ENCODE measurements at places on chromosomes 3 and 15.
A peak's percentile ranks its signal among the peaks of the same experiment; 100 is the strongest.

- no peak for DNase-seq
These were observed 49.9 kb downstream of the P3H2 start for GRCh38 chr3:190070622-190071347.

GRCh38 chr3:30142946-30143345, 463.5 kb upstream of the TGFBR2 start:
- DNase-seq: no peak

- no peak for DNase-seq
These were observed 11.5 kb upstream of the TFG start for GRCh38 chr3:100697723-100698285.

GRCh38 chr3:128588147-128588546, 62.5 kb downstream of the RPN1 start:
- DNase-seq: no peak

DNA sequence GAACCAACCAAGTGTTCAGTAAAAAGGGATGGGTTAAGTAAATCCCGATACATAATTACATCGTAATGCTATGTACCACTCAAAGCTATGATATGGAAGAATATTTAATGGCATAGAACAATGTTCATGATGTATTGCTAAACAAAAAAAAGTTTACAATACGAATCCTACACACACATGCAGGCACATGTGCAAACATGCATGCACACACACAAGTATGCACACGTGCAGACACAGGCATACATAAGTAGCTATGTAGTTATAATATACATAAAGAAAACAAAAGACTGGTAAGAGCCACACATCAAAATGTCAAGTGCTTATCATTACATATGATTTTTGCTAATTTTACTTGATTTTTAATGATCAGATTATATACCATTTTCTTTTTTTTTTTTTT, 74.2 kb downstream of the ARRDC4 start:
- no peak for DNase-seq

DNA sequence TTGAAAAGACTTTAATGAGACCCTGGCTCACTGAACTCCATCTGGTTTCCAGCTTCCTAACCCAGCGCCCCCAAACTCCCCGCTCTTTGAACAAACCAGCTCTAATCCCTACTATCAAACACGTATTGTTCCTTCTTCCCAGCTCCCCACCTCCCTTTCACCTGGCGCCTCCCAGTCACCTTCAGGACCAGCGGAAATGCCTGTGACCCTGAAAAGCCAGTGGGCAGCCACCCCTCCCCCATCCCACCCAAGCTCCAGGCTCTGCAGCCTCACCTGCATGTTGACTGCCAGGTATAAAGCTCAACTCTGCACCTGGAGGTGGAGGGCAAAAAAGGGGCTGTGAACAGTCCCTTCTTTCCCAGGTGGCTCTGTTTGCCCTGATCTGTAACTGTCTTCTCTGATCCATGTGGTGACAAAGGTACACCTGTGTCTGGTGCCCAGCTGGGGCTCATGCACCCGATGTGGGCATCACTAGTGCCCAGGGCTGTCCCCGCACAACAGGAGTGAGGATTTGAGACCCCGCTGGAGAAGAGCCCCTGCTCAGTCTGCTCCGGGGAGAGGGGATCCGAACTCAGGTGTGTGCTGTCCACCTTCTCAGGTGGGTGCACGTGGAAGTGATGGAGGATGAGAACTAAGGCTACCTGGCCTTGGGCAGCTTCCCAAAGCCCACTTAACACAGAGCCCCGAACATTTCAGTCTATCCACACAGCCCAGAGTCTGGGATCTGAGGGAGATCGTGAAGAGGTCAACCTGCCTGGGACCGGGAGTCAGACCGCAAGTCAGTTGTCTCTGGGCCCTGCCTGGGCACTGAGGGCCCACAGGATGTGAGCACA, 128.9 kb downstream of the NSMCE3 start:
- DNase-seq: peak; percentile 51

DNA sequence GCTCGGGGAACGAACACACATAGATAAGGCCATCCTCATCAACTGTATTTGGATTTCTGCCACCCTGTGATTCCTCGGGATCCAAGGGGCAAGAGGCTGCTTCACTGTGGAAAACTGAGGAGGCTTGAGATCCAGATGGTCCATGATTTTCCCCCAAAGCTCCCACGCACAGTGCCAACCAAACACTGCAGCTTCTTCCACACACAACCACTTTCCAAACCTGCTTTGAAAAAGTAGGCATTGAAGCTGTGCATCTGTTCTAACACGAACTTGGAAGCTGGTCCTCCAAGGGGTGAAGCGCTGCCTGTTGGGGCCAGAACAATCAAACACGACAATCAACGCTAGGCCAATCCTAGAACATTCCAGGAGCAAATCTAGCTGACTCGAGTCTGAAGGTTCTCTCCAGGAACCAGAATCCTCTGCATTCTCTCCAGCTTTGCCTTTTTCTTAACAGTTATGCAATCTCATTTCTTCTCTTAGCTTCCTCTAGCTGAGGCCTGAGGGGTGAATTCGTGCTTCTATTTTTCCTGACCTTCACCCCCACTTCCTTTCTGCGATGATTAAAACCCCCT, 104.4 kb downstream of the LRRK1 start:
- peak; percentile 17 for DNase-seq

DNA sequence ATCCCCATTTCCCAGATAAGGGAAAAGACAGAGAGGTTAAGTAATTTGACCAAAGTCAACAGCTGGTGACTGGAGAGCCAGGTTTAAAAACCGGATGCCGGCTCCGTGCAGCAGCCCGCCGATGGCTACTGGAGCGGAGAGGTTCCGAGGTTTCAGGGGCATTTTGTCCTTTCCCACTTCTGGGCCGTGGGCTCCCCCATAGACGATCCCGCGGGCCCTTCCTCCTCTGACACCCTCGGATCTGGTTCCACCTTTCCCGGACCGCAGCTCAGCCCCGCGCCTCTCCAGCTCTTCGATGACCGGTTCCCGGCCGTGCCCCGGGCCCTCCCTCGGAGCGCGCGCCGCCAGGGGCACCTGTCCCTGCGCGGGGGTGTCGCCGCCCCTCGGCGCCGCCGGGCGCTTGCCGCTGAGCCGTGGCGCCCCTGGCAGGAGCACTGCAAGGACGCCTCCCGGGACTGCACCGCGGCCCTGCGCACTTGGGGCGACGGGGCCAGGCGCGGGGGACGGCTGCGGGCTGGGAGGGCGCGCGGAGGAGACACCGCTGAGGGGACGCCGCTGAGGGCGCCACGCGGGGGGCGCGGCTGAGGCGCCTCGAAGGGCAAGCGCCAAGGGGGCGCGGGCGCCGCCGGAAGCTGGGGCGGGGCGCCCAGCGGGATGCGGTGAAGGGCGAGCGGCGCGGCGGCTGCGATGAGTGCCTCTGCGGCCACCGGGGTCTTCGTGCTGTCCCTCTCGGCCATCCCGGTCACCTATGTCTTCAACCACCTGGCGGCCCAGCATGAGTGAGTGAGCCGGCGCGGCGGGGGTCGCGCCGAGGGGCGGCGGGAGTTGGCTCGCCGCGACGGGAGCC, at the start of gene TM6SF1:
TM6SF1 (plus strand) TSS at position 652 of the 847 bp plus-strand sequence; CDS start at position 688, 36 bp downstream.
- DNase-seq: peak; percentile 61

GRCh38 chr3:45753095-45753494, 43.2 kb downstream of the SLC6A20 start:
- DNase-seq: no peak

DNA sequence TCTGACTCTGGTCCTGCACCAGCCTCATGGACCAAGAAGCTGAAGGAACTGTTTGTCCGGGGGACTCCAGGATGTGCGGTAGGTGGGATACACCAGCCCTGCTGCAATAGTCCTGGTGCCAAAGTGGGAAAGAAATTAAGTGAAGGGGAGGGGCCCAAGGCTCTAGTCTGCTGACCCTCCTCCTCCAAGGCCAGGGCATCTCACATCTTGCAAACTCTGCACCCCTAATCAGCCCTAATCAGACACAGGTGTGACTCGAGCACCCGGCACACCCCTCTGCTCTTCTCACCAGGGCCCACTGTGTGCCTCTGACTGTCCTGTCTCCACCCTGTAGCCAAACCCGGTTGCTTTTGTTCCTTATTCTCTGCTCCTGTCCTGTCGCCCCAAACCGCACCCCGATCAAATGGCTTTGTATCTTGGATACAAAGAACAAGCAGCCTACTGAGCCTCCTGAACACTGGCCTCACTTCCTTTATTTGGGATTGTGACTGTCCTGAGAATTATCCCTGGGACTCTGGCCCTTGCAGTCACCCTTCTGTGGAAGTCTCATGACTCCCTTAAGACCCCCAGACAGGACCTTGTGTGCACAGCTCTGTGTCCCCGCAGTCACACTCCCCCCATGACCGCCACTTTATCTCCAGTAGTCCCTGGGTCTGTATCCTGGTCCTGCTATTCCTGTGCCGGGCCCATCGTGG, 26.7 kb upstream of the SLC41A3 start:
- peak; percentile 26 for DNase-seq

GRCh38 chr3:55406696-55407425, 80.2 kb downstream of the WNT5A start:
- DNase-seq: no peak

GRCh38 chr3:43175541-43175940, 69.7 kb upstream of the POMGNT2 start:
- no peak for DNase-seq

- DNase-seq: peak; percentile 61
These were observed 163.3 kb downstream of the AKAP13 start for GRCh38 chr15:85543741-85544155.

DNA sequence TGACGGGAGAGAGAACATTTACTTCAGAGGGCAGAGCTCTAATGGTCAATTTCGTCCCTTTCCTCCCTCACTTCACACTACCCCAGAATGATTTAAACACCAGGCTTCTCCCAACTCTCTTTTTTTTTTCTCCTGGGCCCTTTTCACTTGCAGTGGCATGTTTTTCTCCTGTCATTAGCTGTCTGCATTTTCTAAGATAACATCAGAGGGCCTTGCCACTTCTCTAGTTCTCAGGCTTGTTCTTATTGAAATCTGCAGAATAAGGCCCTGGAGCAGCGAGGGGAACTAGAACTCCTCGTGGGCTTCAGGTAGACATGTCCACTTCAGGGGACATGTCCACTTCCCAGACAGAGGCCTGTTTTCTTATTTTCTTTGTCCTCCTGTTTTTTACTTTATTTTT, 514.4 kb upstream of the TBL1XR1 start:
- no peak for DNase-seq

DNA sequence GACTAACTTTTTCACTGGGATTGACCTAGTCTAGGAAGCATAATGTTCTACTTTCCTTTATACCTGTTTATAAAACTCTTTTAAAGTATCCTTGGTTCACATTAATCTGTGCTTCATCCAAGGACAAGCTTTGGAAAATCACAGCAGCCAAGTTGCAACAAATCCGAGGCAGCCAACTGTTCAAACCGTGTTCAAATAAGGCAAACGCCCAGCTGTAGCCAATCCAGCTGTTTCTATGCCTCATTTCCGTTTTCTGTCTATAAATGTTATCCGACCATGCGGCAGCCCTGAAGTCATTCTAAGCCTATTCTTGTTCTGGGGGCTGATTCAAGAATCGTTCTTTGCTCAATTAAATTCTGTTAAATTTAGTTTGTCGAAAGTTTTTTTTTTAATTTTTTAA, 78.3 kb downstream of the FMN1 start:
- no peak for DNase-seq

GRCh38 chr3:129313665-129314385, 35.2 kb downstream of the HMCES start:
- peak; percentile 64 for DNase-seq

DNA sequence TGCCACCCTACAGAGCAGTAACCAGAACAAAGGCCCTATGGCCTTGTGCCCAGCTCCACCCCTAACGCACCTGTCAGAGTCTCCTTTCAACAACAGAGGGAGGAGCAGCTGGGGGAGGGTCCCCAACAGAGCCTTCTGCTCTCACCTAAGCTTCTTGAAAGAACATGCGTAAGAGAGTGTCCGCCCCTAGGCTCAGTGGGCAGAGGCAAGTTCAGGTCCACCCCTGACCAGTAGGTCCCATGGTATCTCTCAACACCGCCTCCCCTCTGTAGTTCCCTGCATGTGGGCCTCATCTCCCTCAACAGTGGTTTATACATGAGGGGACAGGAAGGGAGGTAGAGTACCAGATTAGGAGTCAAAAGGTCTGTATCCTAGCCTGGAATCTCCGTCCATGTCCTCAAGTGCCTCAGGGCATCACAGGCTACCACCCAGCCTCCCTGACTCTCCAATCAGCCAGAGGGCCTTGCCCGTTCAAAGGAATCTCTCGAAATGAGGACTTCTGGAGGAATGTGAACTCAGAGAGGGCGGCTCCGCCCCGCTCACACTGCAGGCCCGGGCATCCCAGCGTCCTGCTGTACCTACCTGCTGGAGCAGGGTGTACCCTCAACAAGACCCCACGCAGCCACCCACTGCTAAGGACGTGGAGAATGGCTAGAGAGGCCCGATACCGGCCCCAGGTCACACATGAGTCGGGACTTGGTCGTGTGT, 680 bp downstream of the POC1A start:
- DNase-seq: no peak

Measured in activated CD8-positive, alpha-beta memory T cell treated with anti-CD3 and anti-CD28 coated beads for 24 hours (primary cell).